ENCODE measurements at places on chromosomes 5 and 9.

DNA sequence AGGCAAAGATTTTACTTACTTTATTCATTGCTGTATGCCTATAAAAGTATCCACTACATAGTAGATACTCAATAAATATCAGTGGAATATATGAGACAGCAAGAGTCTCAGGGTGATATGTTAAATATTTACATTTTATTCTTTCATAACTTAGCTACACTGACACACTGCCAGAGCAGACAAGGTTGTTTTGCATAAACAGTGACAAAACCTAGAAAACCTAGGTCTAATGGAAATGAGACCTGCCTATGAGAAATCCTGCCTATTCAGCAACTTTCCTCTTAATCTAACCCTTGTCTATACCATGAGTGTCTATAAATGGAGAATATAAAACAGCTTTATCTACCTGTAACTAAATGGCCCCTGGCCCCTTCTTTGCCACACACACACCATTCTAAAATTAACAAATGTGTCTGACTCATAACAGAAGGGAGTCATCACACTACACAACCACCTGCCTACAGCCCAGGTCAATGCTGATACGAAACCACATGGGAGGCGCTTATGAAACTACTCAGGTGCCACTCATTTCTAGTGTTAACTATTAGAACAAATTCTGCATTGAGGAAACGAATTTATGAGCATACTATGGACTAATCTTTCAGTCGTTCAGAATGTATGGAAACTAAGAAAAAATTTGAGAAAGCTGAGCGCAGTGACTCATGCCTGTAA lies 60.3 kb downstream of the UBAP2 start:
- DNase-seq, result no peak

DNA sequence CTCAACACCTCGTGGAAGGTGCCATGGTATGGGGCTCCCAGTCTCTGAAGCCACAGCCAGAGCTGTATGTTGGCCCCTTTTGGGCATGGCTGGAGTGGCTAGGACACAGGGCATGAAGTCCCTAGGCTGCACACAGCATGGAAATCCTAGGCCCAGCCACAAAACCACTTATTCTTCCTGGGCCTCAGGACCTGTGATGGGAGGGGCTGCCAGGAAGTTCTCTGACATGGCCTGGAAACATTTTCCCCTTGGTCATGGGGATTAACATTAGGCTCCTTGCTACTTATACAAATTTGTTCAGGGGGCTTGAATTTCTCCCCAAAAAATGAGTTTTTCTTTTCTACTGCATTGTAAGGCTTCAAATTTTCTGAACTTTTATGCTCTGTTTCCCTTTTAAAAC lies 2091.2 kb upstream of the ACO1 start:
- DNase-seq, result no peak

GRCh38 chr9:136403915-136404800 lies 4.2 kb upstream of the SNAPC4 start:
- no peak for DNase-seq

GRCh38 chr9:35114113-35114839 lies 1.4 kb downstream of the ATOSB start:
- peak; percentile 98 for DNase-seq

DNA sequence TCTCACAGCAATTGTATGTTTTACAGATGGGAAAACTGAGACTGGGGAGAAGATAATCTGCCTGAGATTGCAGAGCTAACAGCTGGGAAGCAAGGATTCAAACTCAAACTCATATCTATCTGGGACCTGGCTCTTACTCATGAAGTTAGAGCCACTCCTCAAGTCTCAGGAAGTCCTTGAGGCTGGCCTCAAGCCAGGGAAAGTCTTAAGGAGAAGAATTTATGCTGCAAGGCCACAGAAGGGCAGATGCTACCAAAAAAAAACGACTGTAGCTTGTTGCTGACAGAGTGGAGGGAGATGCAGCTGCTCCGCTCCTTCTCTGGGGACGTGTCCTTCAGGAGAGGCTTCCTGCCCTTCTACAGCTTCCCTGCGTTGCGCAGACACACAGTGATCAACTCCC lies 39.8 kb downstream of the BARHL1 start:
- DNase-seq, result no peak

GRCh38 chr5:76371960-76372322 lies 31.1 kb upstream of the IQGAP2 start:
- DNase-seq, result no peak

DNA sequence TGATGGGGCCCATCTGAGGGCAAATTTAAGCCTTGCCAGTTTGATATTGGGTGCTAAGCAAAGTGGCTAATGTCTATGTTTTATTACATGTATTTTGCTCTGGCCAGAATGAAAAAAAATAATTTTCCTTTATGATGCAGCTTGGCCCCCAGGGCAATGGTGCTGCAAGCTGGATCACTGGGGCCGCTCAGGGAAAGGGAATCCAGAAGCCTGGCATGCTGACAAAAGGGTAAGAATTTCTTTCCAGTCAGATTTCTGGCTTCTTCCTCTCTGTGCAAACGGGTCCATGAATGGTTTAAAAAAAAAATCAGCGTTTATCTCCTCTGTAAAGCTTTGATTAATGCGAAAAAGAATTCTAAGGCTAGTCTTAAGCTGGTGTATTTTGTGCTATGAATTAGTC lies 138.4 kb downstream of the MAPKAP1 start:
- no peak for DNase-seq

DNA sequence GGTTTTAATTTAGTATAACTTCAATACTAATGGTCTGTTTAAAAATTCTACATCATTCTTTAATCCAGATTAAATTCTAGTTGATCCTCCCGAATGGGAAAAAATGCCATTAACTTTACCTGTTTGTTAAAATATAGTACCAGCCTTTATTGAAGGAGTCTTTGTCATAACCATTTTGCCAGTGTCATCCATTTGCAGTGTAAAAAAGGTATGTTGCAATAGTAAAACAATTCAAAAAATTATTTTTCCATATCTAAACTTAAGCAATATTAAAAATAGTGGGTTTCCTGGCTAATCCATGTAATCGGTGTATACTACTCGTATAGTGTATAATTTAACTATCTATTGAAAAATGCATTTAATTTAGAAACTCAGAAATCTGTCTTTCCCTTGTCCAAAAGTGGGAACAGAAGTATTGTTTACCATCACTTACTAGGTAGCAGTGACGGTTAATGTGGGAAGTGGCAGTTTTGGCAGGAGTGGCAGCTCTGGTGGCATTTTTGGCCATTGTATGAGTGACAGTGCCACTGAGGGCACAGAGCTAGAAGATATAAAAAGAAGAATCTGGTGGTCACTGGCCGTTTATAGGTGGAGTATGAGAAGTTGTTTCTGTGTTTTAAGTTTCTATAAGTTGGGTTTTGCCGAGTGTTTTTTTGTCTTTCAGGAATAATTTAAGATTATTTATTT lies 1.9 kb downstream of the AP3S1 start:
- no peak for DNase-seq

DNA sequence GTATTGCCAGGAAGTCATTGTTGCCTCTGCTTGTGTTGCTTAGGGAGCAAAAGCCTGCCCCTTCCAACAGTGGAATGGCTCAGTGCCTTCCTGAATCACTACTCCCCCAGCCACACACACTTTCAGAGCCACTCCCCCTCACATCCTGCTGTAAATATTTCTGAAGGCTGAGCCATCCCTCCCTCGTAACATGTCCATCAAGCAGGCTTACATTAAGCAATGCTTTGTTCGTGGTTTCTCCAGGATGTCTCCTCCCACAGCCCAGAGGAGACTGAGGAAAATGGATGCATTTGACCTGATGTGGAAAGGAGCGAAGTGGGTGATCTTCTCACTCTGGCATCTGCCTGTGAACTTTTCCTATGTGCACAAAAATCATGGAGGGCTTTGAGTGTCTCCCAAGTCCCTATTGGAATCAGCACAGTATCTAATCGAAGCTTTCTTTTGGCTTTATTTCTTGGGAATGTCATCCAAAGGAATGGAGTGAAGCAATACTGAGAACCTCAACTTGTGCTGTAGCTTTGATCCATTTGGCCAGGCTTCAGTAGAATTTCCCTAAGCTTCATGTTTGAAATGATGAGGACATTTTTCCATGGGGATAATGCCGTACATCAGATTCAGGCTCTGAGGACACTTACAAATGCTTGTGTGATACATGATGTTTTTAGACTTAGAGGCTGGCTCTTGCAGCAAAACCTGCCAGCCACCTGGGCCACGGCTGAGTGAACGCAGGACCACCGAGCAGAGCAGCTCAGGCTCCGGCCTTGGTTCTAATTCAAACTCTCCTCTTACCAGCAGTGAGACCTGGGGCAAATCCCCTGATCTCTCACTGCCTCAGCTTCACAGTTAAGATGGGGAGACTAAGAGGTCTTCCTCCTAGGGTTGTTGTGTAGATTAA lies 389.1 kb downstream of the ENC1 start:
- peak; percentile 59 for DNase-seq

DNA sequence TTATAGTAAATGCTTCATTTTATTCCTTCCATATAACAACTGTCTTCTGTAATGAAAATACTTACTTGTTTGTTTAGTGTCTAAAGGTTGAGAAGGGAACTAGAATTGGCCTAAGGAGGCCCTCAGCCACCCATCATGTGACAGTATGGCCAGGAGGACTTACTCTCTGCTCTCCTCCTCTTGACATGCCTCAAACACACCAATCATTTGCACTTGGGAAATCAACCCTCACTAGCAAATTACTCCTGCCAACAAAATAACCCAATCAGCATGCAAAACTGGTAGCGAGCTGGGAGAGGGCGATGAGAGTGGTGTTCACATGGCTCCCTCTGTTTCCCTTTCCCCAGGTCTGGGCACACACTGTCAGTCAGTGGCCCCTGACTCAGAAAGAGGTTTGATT lies 58.6 kb upstream of the MEF2C start:
- no peak for DNase-seq

DNA sequence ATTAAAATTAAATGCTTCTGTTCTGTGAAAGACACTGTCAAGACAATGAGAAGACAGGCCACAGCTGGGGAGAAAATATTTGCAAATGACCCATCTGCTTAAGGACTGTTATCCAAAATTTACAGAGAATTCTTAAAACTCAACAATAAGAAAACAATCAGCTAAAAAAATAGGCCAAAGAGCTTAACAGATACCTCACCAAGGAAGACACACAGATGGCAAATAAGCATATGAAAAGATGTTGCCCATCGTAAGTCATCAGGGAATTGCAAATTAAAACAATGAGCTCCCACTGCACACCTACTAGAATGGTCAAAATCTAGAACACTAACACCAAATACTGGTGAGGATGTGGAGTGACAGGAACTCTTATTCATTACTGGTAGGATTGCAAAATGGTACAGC lies 10.3 kb downstream of the WNK2 start:
- no peak for DNase-seq

DNA sequence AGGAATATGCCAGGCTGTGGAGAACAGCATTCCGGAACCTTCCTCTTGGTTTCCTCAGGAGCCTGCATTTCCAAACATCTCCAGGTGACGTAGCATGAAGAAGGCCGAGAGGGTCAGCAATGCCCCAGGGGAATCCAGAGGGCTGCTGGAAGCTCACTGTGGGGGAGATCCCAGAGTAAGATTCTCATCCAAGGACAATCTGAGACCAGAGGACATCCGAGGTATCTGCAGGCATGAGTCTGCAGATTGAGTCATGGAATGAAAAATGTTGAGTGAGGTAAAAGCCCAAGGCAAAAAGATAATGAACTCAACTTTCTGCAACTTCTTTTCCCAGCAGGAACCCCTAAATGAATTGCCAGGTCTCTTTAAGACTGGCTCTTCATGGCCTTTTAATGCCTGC lies 73.5 kb downstream of the KIF4B start:
- DNase-seq, result no peak

- no peak for DNase-seq
These were observed 39.1 kb downstream of the FGD3 start for GRCh38 chr9:92986176-92987119.

- no peak for DNase-seq
These were observed 83.0 kb upstream of the FCN1 start for GRCh38 chr9:135000647-135001245.

DNA sequence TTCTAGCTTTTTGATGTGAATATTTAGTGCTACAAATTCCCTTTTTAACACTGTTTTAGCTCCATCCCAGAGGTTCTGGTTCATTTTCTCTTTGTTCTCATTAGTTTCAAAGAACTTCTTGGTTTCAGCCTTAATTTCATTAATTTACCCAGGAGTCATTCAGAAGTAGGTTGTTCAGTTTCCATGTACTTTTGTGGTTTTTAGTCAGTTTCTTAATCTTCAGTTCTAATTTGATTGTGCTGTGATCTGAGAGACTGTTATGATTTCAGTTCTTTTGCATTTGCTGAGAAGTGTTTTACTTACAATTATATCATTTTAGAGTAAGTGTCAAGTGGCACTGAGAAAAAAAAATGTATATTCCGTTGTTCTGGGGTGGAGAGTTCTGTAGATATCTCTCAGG lies 240.1 kb upstream of the RASA1 start:
- DNase-seq, result no peak

- DNase-seq, result no peak
These were observed 659.2 kb upstream of the CHD1 start for GRCh38 chr5:99587983-99588382.

- peak; percentile 43 for DNase-seq
These were observed 134.6 kb upstream of the CPEB4 start for GRCh38 chr5:173753307-173754168.

- no peak for DNase-seq
These were observed 65.2 kb downstream of the XRCC4 start for GRCh38 chr5:83142526-83142925.

DNA sequence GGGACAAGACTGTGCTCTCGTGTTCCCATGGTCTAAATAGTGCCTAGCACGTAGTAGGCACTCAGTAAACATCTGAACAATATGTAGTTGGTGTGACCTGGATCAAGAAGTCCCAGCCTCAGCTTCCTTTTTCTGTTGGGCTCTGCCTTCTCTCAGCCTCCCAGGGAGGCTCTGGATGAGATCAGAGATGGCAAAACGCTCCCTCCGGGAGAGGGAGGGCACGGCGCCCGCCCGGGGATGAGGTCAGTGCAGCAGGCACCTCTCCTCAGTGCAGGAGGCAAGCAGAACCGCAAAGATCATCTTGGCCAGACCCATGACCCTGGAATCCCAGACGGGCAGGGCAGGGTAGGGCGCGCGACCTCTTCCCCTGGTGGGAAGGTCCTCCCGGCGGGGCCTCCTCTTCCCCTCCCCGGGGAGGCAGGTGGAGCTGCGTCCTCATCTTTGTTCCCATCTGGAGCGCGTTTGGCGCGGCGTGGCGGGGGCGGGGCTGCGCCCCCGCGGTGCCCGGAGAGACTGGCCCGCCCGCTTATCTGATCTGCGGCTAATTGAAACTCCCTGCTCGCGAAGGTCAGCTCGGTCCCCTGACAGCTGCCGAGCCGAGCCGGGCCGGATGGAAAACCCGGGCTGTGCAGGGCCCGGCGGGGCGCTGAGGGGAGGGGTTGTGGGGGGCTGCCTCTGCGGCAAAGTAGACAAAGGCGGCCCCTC lies 60.9 kb downstream of the CXXC5 start:
- DNase-seq, result peak; percentile 32

Data from fibroblast of the conjunctiva (primary cell).